ENCODE measurements at places on chromosomes 2 and 18.
A peak's percentile ranks its signal among the peaks of the same experiment; 100 is the strongest.

GRCh38 chr18:78918707-78919106, 60.9 kb upstream of the SALL3 start:
- no peak for DNase-seq

- no peak for DNase-seq
Observed at GRCh38 chr18:44943311-44943881, 262.7 kb downstream of the SETBP1 start.

GRCh38 chr2:60556576-60557485, 3.4 kb upstream of the BCL11A start:
- peak; percentile 31 for DNase-seq

DNA sequence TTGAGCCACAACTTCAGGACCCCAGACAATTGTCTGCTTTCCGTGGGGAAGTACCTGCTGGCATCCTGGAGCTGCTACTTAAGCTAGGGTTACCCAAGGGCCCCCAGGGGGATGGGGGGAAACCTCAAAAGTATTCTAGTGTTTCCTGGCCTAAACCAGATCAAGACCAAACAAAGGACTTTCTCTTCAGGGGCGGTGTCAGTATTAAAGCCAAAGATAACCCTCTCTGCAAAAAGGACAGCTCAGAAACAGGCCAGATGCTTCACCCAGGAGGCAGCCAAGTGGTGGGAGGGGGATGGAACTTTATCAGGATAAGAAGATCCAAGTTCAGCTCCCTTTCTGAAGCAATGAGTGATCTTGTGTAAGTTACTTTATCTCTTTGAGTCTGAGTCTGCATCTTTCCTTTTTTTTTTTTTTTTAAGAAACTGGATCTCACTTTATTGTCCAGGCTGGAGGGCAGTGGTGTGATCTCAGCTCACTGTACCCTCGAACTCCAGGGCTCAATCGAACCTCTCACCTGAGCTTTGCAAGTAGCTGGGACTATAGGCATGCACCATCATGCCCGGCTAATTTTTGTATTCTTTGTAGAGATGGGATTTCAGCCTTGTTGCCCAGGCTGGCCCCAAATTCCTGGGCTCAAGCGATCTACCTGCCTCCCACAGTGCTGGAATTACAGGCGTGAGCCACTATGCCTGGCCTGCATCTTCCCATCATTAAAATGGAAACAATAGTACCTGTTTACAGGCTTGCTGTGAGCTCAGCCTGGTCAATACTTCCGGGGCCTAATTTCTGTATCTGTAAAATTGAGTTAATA, 151.8 kb upstream of the PTPRM start:
- no peak for DNase-seq

DNA sequence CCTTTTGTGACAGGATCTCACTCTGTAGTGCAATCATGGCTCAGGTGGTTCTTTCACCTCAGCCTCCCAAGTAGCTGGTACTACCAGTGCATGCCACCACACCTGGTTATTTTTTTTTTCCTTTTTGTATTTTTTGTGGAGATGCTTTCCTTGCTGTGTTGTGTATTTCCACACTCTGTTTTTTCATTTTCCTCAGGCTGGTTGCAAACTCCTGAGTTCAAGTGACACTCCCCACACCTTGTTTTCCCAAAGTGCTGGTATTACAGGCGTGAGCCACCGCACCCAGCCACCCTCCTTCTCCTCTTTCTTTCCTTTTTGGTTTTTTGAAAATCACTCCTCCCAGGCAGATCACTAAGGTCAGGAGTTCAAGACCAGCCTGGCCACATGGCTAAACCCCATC, 65.0 kb downstream of the MYCN start:
- no peak for DNase-seq

DNA sequence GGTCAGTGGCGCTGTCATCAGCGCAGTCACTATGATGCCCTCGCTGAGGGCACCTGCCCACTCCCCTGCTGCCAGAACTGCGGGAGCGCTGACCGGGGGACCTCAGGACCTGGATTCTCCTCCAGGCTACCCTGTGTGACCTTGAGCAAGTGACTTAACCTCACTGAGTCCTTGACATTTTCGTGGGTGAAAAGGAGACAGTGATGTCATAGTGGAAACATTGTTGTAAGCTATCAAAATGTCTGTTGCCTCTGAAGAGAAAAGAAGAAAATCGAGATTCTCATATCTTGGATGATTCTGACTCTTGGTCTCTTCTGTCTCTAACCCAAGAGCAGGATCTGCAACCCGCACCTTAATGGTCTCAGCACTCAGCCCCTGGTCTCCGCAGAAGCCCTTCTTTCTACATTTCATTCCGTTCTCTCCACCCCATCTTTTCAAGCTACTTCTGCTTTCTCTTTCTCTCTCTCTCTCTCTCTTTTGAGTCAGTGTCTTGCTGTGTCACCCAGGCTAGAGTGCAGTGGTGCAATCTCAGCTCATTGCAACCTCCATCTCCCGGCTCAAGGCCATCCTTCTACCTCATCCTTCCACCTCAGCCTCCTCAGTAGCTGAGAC, 978 bp upstream of the TUBA4A start:
- DNase-seq: no peak

GRCh38 chr2:29765721-29766120, 155.7 kb downstream of the ALK start:
- DNase-seq: no peak

DNA sequence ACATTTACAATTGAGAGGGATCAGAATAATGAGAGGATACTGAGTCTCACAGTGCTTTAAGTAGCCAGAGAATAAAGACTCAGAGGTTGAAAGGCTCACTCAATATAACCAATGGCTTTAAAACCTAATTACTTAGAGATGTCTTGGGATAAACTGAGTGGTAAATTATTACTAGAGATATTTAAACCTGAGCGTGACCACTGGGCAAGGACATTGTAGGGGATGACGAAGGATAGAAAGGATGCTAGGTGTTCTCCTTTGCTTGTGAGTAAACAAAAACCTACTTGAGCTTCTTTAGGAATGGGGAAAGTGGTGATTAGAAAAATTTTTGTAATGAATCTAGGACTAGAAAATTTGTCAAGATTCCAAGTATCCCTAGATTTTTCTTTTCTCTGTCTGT, 12.0 kb upstream of the SLC38A11 start:
- DNase-seq: no peak

DNA sequence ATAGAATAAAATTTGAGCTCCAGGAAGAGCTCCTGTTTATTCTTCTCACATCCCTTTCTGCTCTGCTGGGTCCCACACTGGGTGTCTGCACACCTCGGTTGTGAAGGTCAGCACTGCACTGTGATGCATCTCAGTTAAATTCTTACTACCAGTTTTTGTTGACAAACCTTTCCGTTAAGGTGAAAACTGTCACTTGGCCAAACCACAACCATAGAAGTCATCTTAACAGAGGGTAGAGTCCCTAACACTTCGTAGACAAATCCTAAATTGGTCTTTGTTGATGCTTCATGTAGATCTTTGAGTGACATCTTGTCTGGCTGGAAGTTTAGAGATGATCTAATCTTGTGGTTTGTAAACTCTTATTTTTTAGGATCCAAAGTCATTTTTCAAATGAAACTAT, 167.4 kb upstream of the MAP3K20 start:
- DNase-seq: no peak

DNA sequence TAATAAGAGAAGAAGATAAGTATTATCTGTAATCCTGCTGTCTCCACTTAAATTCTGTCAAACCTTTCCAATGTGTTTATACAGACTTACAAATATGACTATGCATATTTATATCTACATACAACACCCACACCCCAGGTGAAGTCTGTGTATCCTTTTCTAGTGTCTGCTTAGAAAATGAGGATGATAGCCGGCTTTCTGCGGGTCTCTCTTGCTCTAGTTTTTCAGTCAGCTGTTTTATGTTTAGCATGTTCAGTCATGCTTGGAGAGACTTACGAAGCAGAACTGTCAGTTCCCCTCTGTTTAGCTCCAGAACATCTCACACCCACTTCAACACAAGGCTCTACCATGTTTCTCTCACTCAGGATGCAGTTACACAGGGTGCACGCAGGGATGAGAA, 137.3 kb upstream of the NFATC1 start:
- no peak for DNase-seq
